Hematopoietic multipotent progenitor cell (in vitro differentiated cells): ENCODE measurements at places on chromosomes 16 and 17. TPM values are rescaled to one million over a fixed set of nuclear protein-coding genes. Genes with fewer than 3 reads are reported as not detected.

The CD300H gene
- 0.27 TPM for total RNA-seq

The KRT31 gene
- not detected for total RNA-seq

The TBX6 gene
- 2.2 TPM for total RNA-seq

The IGF2BP1 gene
- under 0.01 TPM for total RNA-seq

The SLC22A31 gene
- total RNA-seq, result not detected
